ENCODE measurements at places on chromosomes 11 and 22.

- no peak for DNase-seq
Measured at GRCh38 chr11:1151366-1152315, 6.1 kb upstream of the MUC5AC start.

DNA sequence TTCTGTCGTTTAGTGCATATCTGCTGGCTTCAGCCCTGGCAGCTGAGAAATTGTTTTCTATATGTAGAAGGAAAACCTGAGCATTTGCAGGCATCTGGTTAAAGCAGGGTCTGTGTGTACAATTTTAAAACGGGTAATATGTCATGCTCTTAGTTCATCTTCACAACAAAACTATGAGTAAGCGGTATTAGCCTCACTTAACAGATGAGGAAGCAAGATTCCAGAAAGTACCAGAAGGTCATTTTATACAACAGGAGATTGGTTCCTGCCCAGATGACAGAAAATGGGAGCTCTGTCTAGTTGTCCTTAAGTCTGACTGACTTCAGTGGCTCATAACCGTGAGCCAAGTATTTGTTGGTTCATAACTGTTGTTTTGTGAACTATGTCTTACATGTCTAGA, 1.1 kb downstream of the TIMM10B start:
- DNase-seq = no peak

GRCh38 chr11:3920148-3920852, 64.8 kb downstream of the STIM1 start:
- no peak for DNase-seq

DNA sequence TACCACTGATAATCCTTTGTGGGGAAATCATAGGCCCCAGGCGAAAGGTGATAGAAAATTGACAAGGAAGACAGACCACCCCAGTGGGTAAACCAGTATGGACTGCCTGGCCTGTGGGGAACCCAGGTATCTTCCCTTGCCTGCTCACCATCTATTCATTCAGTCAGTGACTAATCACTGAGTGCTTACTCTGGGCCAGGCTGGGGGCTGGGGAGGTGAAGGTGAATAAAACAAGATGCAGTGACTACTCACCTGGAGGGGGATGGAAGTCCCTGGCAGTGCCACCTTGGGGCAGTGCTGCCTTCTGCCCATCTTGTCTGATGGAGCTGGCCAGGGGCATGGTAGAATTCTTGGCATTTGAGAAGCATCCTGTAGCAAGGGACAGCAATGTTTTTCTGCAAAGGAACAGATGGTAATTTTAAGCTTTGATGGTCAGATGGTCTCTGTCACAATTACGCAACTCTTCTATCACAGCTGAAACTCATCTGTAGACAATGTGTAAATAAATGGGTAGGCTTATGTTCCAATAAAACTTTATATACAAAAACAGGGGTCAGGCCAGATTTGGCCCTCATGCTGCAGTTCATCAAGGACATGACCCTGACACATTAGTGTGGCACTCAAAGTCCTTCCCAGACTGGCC, 4.6 kb downstream of the ISX start:
- no peak for DNase-seq

- no peak for DNase-seq
Measured at GRCh38 chr11:102254047-102254446, 63.2 kb upstream of the BIRC3 start.

GRCh38 chr11:119340335-119341221, at the start of gene C1QTNF5:
Gene C1QTNF5 (minus strand): TSS chr11:119340883. CDS start chr11:119340397, 486 bp downstream.
- DNase-seq = no peak

- peak; percentile 38 for DNase-seq
Measured at GRCh38 chr11:57460022-57460757, at the start of gene RTN4RL2. Gene RTN4RL2 (plus strand): TSS chr11:57460528. CDS start chr11:57460866, 338 bp downstream.
